ENCODE measurements at places on chromosomes 4 and X.

DNA sequence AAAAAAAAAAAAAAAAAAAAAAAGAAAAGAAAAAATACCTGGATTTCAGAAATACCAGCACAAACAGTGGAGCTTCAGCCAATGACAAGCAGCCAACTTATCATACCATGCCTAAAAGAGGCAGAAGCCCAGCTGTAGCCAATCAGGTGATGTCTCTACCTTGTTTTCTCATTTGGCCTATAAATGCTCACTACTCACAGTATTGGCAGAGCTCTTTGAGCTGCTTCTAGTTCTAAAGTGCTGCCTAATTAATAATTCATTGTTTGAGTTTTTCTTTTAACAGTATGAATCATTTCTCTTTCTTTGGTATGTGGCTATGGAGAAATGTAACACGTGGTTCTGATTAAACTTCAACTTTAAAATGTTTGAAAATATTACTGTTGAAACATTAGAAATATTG, 188.8 kb upstream of the TECRL start:
- no peak for DNase-seq

DNA sequence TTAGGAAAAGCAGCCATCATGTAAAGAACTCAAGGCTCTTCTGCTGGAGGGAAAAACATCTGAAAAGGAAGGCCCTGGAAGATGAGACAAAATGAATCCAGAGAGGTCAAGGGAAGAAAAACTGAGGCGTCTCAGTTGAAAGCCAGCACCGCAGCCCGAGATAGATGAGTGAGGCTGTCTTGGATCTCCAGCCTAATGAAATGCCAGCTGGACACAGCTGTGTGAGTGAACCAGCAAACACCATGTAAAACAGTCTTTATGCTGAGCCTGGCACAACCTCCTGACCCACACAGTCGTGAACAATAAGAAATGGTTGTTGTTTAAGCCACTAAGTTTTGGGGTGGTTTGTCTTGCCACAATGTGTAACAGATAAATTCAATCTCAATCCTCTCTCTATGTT, 48.6 kb upstream of the RASL11B start:
- no peak for DNase-seq

- DNase-seq = no peak
Measured at GRCh38 chrX:107753187-107753586, 22.4 kb downstream of the TSC22D3 start.

GRCh38 chr4:2962614-2963174, 512 bp downstream of the NOP14 start:
- no peak for DNase-seq

- no peak for DNase-seq
Measured at GRCh38 chr4:98524230-98524629, 134.2 kb downstream of the TSPAN5 start.

- no peak for DNase-seq
Measured at GRCh38 chr4:110155654-110156053, 42.8 kb downstream of the ELOVL6 start.

GRCh38 chr4:125254106-125254505, 60.6 kb upstream of the FAT4 start:
- DNase-seq = no peak

GRCh38 chr4:130722361-130722760, 1626.4 kb downstream of the C4orf33 start:
- no peak for DNase-seq

DNA sequence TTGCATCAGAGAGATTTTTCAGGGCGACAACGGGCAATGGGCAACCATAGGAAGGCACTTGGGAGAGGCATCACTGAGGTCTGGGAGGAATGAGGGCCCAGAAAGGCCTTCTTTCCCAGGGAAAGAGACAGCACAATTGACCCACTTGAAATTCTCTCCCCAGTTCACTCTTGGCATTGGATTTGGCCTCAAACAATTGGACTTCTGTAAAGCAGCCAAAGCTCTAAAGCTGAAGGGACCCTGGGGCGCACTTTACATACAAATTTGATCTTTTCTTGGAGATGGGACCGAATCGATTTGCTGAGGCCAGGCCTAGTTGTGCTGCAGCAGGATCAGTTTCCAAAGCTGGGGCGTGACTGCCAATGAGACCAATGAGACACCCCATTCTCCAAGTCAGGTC, 3.2 kb downstream of the ARHGAP36 start:
- DNase-seq = no peak

GRCh38 chr4:17846266-17846665, 35.5 kb downstream of the NCAPG start:
- DNase-seq = no peak

- DNase-seq = no peak
Measured at GRCh38 chr4:177287255-177287654, 22.4 kb upstream of the NEIL3 start.

GRCh38 chr4:18051281-18051680, 29.7 kb upstream of the LCORL start:
- no peak for DNase-seq

- no peak for DNase-seq
Measured at GRCh38 chrX:18036394-18036793, 175.3 kb upstream of the RAI2 start.

GRCh38 chr4:30525662-30526315, 194.4 kb upstream of the PCDH7 start:
- no peak for DNase-seq

DNA sequence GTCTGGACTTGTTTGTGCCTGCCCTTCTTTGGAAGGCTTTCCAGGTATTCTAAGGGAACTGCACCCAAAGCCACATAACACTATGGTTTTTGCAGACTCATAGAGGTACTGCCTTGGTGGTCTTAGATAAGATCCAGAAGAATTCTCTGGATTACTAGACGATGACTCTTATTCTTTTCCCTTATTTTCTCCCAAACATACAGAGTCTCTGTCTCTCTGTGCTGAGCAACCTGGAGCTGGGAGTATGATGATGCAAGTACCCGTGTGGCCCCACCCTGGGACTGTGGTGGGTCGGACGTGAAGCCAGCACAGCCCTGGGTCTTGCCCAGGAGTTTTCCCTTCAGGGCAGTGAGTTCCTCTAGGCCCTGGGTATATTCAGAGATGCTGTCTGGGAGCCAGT, 1342.4 kb upstream of the TENM3 start:
- no peak for DNase-seq

GRCh38 chr4:183636923-183637322, 22.1 kb downstream of the RWDD4 start:
- DNase-seq = no peak

DNA sequence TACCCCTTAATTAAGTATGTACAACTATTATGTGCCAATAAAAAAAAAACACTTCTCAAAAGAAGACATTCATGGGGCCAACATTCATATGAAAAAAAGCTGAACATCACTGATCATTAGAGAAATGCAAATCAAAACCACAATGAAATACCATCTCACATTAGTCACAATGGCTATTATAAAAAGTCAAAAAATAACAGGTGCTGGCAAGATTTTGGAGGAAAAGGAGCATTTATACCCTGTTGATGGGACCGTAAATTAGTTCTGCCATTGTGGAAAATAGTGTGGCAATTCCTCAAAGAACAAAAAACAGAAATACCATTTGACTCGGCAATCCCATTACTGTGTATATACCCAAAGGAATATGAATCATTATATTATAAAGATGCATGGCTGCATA, 229.9 kb downstream of the PAPSS1 start:
- no peak for DNase-seq

GRCh38 chr4:31051565-31051964, 331.4 kb downstream of the PCDH7 start:
- no peak for DNase-seq

DNA sequence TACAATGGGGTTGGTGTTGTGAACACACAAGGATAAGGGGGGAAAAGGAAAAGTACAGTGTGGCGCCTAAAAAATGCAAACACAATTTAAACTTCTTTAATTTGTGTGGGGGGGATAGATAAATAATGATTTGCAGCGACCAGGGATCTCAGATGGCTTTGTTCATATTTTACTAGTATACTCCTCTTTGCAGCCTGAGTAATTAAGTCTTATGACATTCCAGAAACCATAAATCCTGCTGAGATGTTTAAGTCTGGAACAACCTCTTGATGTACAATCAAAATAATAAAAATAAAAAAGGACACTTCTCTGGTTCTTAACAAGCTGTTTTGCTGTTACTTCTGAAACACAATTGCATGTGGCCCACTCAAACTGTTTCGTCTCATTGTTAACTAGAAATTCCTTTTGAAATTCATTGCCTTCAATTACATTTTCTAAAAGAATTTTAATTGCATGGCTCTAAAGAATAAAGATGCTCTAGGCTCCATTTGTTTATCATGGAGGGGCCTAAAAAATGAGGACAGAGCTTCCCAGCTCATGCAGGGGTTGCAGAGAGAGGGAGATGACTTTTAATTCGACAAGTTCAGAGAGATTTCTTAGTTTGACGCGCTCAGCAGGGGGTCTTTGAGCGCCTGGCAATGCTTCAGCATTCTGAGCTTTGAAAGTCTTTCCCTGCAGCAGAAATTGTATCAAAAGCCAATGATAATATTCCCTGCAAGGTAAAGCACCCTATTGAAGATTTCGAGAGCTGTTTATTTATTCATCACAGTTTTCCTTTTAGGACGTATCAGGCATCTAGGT, 892.4 kb upstream of the TENM3 start:
- DNase-seq = no peak

- DNase-seq = no peak
Measured at GRCh38 chr4:151324124-151324751, 1.2 kb downstream of the SH3D19 start.

- DNase-seq = no peak
Measured at GRCh38 chr4:9936129-9936644, 85.1 kb downstream of the SLC2A9 start.

DNA sequence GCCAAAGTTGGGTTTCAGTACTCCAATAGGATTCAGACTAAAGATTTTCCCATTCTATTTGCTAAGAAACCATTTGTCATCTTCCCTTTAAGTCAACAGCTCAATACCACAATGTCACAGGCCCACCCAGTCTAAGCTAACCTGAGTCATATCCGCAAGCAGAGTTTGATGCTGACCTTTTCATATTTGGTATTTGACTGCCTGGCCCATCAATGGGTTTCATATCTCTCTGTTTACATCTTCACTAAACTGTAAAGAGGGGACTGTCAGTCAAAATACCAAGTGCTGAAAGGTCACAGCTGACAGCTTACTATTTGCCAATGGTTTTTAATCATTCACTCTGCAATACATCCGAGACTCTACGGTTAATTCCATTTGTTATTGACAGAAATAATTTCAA, 707.5 kb upstream of the ACTRT1 start:
- no peak for DNase-seq

DNA sequence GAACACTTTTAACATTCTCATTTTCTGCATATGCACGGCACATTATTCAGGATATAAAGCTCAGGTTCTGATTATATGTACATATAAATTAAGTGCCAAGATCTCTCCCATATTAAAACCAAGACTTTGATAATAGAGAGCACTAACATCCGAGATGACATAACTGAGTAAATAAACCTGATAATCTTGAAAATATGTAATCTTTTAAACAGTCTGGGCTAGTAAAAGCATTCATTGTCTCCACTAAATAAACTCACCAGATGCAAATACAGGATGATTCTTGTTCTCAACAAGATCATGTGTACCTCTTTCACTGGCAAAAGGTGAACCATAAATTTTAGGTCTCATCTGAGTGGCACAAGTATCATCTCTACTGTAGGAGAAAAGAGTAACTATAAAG, 942.2 kb downstream of the TRAM1L1 start:
- no peak for DNase-seq

GRCh38 chr4:119025916-119026661, 109.5 kb upstream of the MYOZ2 start:
- DNase-seq = no peak

DNA sequence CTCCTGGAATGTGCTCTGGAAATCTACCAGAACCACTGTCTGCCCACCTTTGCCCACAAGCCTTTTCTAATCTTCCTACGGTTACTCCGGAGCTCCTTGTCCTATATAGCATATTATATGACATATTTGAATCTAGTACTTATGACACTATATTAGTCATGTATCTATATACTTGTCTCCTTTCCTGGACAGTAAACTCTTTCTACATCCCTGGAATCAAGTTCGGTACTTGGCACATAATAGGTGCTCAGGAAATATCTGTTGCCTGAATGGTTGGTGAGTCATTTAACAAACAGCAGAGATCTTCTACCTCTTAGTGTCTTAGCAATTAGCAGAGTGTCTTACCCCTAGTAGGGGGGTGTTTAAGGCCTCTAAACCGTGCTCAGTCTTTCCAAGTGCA, 123.6 kb downstream of the RELL1 start:
- no peak for DNase-seq

- no peak for DNase-seq
Measured at GRCh38 chr4:182770996-182771514, 146.1 kb downstream of the DCTD start.

DNA sequence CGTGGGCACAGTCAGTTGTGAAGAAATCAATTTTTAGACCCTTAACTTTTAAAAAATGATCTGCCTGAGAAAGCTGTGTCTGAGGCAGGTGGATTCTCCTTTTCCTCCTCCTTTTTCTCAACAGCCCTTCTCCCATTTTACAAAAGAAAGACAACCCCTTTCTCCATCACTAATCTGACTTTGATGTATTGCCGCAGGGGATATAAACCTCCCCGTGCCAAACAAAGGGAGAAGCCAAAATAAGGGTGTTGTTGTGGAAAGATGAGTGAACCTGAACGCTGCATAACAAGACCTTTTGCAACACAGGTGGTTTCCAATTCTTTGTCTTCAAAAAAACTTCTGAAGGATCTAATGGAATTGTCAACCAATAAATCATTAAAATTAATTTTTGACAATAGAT, 8.4 kb upstream of the FHL1 start:
- DNase-seq = no peak

- no peak for DNase-seq
Measured at GRCh38 chr4:116529129-116529528, 556.2 kb downstream of the TRAM1L1 start.

DNA sequence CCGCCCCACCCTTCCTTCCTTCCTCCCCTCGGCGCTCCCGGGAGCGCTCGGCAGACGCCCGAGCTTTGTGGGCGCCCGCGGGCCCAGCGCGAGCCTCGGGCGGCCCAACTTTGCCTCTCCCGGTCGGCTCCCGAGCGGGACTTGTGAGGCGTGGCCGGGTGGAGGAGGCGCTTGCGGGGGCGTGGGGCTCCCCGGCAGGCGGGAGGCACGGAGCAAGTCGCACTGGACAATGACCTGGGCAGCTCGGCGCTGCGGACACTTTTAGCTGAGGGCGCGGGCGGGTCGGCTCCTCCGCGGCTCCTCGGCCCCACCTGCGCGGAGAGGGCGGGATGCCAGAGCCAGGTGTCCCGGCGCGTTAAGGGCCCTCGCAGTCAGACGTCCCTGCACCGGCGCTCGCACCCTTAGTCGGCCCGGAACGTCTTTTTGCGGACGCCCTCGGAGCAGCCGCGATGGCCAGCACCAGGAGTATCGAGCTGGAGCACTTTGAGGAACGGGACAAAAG, 385 bp downstream of the DCLK2 start:
- no peak for DNase-seq

DNA sequence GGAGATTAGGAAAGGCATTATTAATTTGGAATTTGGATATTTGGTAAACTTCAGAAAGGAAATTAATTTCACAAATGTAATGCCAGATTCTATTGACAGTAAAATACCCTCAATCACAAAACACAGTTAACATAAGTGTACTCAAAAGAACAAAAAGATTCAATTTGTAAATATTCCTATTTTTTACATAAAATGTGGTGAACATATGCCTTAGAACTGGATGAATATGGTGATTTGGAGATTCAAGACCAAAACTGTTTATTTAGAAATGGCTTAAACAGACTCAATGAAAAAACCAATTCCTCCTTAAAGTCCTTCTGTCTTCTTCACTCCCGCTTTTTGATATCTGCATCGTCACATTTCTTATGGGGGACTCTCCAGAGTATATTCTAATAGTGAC, 417.6 kb upstream of the TENM3 start:
- DNase-seq = no peak

- DNase-seq = no peak
Measured at GRCh38 chrX:1945879-1946278, 331.0 kb downstream of the ASMT start.

Measured in stimulated activated CD4-positive, alpha-beta T cell treated with anti-CD3 and anti-CD28 coated beads, Interleukin-15, amount 100 ng/mL, for 48 hours (primary cell).